Stimulated activated CD8-positive, alpha-beta memory T cell treated with anti-CD3 and anti-CD28 coated beads, Interleukin-15, amount 100 ng/mL, for 48 hours (primary cell): ENCODE measurements at places on chromosomes 1 and 21.
A peak's percentile ranks its signal among the peaks of the same experiment; 100 is the strongest.

DNA sequence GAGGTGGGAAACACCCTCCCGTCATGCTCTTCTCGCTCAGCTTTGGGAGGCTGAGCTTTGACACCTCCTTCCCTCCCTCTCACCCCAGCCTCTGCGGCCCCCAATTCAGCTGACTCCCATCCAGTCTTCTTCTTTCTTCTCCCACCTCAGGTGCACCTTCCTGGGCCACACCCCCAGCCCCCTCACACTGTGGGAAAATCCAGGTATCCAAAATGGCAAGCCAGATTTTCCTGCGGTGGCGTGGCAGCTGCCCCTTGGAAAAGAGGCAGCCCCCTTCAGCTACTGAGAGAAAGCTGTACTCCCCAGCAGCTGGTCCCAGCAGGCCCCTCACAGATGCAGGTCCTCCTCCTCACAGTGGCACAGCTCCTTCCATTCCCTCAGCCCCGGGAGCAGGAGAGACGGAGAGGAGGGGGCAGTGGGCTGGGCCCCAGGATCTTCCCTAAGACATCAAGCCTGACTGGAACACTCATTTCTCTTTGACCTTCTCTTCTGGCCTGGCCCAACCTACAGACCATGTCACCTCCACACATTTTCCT is 61.6 kb downstream of the OPTC start:
- DNase-seq, result no peak

GRCh38 chr1:29939079-29939478 is 702.8 kb downstream of the PTPRU start:
- DNase-seq, result no peak

- no peak for DNase-seq
These were observed 9.5 kb downstream of the ASB17 start for GRCh38 chr1:75922698-75923097.

DNA sequence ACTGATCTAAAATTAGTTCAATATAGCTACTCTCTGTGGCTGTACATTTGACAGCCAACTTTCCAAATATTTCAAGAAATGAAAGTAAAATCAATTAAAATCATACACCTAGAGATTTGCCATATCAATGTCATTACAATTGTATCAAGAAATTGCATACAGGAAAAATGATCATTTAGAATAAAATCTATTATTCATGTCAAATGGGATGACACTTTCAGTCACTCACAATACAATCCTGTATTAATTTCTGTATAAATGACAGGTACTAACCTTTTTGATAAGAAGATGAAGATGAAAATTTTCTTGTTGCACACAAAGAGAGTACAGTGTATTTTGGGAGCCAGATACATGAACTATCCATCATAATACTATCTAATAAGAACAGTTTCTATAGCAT is 1588.9 kb upstream of the PRMT6 start:
- DNase-seq, result no peak

DNA sequence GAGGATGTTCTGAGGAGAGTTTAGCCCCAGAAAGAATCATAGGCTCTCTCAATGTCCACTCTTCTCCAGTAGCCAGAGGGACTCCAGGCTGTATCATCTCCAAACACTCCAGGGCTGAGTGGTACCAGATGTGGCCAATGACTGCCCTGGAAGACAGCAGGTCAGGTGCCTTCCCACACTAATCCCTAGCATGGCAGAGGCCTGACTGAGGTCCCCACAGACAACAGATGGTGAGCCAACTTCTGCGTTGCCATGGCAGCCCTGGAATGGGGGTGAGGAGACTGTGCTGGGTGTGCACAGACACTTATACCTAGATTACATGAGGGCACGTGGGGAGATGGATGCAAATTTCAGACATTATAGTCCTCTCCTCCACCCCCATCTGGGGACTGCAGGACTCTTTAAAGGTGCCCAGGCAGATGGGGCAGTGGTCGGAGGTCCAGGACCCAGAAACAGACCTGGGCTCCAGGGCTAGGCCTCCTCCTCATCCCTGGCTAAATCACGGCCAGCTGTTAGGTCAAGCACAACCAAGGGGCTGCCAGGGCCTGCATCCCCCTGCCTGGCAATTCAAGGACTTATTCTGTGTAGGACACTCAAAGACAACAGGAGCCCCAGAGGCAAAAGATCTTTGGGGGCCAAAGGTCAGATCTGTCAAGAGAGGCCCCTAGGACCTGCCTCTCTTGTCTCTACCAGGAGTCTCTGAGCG is 42.9 kb downstream of the CAMK2N1 start:
- DNase-seq, result no peak

GRCh38 chr21:42426424-42426823 is 22.7 kb downstream of the UBASH3A start:
- DNase-seq, result no peak

GRCh38 chr1:2789986-2790581 is 11.4 kb downstream of the TTC34 start:
- no peak for DNase-seq

DNA sequence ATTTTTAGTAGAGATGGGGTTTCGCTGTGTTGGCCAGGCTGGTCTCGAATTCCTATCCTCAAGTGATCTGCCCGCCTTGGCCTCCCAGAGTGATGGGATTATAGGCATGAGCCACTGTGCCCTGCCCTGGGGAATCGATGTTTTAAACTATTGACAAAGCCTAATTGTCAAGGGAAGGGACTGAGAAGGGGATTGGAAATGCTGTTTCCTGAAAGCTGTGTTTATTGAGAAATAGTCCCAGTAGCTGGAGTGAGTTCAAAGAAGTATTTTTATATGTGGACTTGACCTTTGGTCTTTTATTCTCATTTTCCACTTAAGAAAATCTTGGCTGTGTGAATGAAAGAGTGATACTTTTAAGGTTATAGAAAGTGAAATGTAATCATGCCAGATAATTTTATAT is 47.5 kb downstream of the KIF1B start:
- DNase-seq, result no peak

GRCh38 chr1:78799926-78800325 is 150.3 kb downstream of the IFI44 start:
- DNase-seq, result no peak

- DNase-seq, result no peak
These were observed 57.7 kb upstream of the NUF2 start for GRCh38 chr1:163263818-163264655.

DNA sequence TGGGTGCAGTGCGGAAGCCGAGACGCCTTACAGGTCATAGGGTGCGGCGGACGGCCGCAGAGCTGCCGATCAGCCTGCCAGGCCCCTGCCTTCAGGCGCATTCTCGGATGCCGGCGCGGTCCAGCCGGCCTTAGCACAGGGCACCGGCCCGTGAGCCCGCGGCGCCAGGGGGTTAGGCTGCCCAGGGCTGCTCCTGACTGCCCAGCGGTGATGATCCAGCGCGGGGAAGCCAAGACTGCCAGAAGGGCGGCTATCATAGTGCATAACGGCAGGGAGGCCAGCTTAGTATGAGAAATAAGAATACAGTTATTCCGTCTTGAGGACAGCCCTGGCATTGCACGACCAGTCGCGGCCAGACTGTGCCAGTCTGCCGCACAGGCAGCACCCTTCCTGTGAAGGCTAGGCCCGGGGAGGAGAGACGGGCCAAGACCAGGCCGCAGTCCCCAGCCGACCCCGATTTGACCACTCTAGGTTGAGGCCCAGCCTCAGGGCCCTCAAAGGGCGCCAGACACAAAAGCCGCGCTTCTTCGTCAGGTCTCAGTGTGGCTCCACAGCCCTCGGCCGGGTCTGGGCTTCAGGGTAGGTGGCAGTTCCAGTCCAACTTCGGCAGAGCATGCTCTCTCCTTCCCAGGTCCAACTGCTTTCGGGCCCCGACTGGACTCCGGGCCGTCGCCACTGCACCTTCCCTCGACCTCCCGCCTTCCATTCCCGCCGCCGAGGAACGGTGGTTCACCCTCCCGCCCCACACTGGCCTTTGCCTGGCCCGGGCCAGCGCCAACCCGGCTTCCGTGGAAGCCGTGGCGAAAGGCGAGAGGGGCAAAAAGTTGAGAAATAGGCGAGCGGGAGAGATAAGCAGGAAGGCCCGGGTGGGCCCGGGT is 829 bp downstream of the ALX3 start:
- DNase-seq, result no peak

GRCh38 chr1:170495006-170495405 is 37.0 kb upstream of the GORAB start:
- no peak for DNase-seq

- DNase-seq, result no peak
These were observed 5.6 kb upstream of the MAN1C1 start for GRCh38 chr1:25610822-25611630.

DNA sequence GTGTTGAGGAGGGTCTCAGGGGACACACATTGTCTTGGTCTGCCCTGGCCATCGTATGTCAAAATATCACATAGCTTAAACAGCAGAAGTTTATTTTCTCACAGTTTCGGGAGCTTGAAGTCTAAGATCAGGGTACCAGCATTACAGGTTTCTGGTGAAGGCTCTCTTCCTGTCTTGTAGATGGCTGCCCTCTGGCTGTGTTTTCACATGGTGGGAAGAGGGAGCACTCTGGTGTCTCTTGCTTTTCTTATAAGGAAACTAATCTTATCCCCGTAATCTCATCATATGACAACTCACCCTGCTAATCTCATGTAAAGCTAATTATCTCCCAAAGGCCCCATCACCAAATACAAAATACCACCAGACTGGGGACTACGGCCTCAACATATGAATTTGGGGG is 246.9 kb upstream of the ST6GALNAC5 start:
- DNase-seq, result no peak

- no peak for DNase-seq
These were observed 21.4 kb upstream of the NPPB start for GRCh38 chr1:11880181-11880575.

DNA sequence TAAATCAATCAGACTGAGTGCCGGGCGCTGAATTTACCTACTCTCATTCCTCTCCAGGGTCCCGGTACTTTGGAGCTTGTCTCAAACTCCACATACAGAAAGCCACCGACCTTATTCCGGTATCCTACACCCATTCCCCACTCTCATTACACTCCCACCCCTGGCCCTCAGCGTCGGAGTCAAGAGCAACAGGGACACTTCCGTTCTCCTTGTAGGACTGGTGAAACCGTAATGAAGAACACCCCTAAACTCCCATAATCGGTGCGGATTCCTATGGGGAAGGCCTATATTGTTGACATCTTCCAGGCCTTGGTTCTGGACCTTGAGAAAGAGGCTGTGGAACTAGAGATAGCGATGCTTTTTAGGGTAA is 798 bp downstream of the ZBED6 start:
- DNase-seq, result peak; percentile 5

DNA sequence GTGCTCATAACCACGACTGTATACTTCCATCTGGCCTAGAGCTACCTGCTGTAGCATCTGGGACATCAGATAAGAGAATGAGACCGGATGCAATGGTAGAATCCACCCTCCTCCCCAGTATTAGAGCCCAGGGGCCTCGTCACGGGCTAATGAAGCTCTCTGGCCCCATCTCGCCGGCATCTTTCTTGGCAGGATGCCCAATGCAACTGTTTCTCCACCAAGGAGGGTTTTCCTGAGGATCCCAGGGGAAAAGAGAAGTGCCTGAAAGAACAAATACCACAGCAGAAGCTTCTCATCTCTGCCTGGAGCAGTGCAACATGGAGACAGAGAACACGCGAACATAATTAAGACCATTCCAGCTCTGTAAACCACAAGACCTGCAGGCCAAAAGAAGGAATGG is 80.0 kb downstream of the VWA5B1 start:
- DNase-seq, result no peak

DNA sequence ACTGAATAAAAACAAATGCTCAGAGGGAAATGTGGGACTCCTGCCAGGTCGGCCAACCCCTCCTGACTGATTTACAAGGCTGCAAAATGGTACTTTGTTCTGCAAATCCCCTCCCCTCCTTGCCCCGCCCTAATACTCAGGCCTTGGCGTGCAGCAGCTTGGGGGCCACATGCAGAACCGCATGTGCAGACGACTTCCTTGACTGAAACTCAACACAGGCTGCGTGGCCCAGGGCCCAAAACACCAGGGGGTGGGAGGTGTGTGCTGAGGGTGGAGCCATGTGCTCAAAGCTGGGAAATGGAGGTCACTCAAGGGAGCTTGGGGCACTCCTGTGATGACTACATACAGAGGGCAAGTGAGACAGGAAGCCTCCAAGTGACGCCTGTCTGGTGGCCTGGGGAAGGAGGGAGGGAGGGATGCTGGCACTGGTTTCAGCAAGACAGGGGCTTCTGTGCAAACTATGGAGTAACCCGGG is 87.2 kb downstream of the MRPL37 start:
- peak; percentile 76 for DNase-seq

DNA sequence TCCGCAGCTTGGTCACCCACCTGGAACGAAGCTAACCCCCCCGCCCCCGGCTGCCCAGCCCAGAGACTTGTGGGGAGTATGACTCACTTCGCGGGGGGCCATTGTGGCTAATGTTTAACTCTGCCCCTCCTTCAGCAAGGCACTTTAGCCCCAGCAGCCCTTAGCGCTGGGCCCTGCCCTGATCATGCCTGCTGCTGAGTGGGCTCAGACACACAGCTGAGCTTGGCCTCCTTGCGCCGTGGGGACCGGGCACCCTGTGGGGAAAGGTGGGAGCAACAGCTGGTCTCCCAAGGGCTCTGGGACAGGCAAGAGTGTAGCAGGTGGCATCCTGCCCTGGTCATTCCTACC is 6.3 kb upstream of the LAD1 start:
- DNase-seq, result no peak

DNA sequence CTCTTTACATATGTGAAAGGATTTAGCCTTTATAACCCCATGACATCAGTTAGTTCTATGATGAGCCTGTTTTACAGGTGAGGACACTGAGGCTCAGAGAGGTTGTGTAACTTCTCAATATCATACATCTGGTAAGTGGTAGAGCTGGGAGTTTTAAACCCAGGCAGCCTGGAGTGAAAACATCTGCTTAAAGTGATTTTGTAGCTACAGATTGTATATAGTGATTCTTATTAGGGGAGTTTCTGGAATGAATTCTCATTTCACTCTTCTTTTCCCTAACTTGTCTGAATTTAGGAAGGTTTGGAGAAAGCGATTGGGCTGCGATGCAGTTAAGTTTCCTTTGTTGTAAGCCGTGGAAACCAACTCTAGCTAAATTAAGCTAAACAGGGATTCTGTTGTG is 175.6 kb downstream of the CAMTA1 start:
- DNase-seq, result no peak

GRCh38 chr1:93468662-93469061 is 20.7 kb downstream of the FNBP1L start:
- DNase-seq, result no peak

GRCh38 chr1:48182439-48182838 is 40.1 kb upstream of the SLC5A9 start:
- DNase-seq, result no peak

DNA sequence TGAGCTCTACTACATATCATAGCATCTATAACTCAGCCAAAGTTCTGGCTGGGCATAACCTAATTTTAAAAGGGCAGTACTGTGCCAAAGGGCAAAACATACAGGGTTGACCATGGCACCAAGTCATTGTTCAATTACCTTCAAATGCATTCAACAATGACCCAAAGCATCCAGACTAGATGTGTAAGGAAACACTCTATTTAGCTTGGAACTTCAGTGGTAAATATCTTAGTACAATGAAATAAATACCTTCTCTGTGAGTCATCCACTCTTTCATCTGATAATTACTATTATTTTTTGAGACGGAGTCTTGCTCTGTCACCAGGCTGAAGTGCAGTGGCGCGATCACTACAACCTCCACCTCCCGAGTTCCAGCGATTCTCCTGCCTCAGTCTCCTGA is 70.0 kb downstream of the NVL start:
- no peak for DNase-seq
